Activated CD8-positive, alpha-beta T cell treated with anti-CD3 and anti-CD28 coated beads, Interleukin-2, amount 10 ng/mL, durations not matched to agents 7 days and 5 days (primary cell): ENCODE measurements at places on chromosomes 1 and 21. TPM values are rescaled to one million over a fixed set of nuclear protein-coding genes. Genes with fewer than 3 reads are reported as not detected.

Gene ATAD3B
- total RNA-seq, result 49.6 TPM

Gene KIAA1614
- 0.21 TPM for total RNA-seq

Gene CR1
- total RNA-seq, result 0.16 TPM

GRCh38 chr1:210371916-210372315 lies 43.2 kb downstream of the HHAT start:
- DNase-seq, result no peak

DNA sequence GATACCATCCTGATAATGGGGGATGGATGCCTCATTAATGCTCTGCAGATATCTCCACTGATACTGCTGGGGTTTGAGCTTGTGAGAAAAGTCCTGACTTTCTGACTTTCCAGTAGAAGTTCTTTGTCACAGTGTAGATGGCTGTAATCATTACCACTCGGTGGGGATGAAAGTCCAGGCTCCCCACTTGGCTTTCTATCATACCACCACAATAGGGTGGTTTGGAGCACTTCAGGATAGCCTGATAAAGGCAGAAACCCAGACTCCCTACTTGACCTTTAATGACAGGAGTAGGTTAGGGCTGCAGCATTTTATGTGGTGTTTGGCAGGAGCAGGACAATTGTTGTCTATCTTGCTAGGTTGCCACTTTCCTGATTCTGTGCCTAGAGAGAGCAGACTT lies 294.1 kb downstream of the BRINP3 start:
- no peak for DNase-seq

GRCh38 chr21:31254131-31254530 lies 89.9 kb downstream of the TIAM1 start:
- no peak for DNase-seq

GRCh38 chr1:87403061-87403820 lies 74.6 kb downstream of the LMO4 start:
- no peak for DNase-seq

GRCh38 chr1:206631085-206631509 lies 4.2 kb upstream of the DYRK3 start:
- DNase-seq, result peak; percentile 47

GRCh38 chr1:97744977-97745376 lies 175.9 kb downstream of the DPYD start:
- DNase-seq, result no peak

- no peak for DNase-seq
These were observed 837 bp downstream of the NUDC start for GRCh38 chr1:26922431-26922729.

DNA sequence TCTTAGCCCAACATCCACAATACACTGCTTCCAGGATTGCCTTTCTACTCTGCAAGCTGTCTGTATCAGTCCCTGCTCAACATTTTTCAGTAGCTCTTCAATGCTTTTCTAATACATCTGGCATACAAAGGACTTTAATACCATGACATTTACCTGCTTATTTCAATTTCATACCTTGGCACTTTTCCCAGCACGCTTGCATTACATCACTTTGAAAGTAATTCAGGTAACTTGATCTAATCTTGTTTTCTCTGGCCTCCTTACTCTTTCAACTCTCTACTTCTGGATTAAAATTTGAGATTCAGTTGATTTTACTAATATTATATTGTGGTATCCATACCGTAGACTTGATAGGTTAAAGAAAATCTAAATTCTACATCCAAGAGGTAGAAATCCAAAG lies 103.0 kb downstream of the PTGS2 start:
- no peak for DNase-seq

- DNase-seq, result no peak
These were observed 580 bp downstream of the DVL1 start for GRCh38 chr1:1348420-1349255.

DNA sequence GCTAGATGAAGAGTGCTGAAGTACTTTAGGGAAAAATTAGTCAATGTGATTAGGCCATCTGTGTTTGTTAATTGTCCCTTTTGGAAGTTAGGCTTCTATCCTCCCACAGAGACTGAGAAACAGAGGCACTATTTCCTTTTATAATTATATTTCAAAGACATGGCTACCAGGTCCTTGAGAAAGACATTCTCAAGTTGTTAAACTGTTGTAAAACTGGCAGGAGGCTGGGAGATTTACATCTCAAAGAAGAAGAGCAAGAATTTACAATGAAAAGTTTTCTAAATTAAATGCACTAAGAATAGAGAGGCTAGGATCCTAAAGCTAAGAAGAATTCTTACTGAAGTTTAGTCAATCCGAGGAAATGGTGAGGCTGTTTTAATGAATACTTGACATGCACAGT lies 74.0 kb upstream of the BRINP3 start:
- no peak for DNase-seq

- DNase-seq, result no peak
These were observed 48.0 kb downstream of the ACTN2 start for GRCh38 chr1:236734141-236734765.
